ENCODE measurements at places on chromosomes 6 and 20.

DNA sequence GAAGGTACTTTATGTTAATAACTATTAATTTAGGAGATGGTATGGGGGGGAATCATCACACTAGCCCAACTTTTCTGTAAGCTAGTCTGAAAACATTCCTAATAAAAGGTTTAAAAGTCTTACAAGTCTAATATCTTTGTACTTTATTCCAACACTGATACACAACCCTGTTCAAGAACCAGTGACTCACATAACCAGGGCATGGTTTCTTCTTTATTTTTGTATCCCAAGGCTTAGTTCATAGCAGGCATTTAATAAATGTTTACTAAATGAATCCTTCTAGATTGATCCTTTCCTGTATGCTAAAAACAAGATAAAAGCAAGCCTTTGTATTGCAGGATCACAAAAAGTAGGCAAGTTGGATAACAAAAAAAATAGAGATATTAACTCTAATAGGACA, 9.7 kb downstream of the PNISR start:
- DNase-seq, result no peak

GRCh38 chr6:152983637-152984512, 1.0 kb upstream of the FBXO5 start:
- DNase-seq, result peak; percentile 78

- DNase-seq, result peak; percentile 47
Measured at GRCh38 chr6:2862712-2863181, 21.1 kb upstream of the SERPINB1 start.

GRCh38 chr6:151294561-151295101, 54.9 kb downstream of the AKAP12 start:
- peak; percentile 61 for DNase-seq

- no peak for DNase-seq
Measured at GRCh38 chr20:1440024-1440423, 26.6 kb downstream of the NSFL1C start.

DNA sequence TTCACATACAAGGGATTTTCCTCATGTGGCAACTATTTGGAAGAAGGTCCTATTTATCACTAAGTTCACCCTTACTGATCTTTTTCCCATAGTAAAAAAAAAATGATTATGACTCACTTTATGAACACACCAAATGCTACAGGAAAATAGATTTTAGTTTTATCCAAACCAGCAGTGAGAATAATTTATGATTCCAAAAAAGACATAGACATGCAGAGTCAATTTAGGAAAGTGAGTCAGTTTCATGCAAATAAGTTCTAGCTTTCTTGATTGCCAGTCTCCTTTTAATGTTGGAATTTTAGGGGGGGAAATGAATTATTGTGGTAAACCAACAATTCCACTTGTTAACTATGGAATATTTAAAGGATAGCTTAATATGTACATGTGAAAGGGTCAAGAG, 64.0 kb upstream of the RNF146 start:
- peak; percentile 85 for DNase-seq

Data from fibroblast of skin of abdomen (primary cell).